Activated CD8-positive, alpha-beta T cell treated with anti-CD3 and anti-CD28 coated beads, Interleukin-2, amount 10 ng/mL, durations not matched to agents 7 days and 5 days (primary cell): ENCODE measurements at places on chromosomes 12 and 14. TPM values are rescaled to one million over a fixed set of nuclear protein-coding genes. Genes with fewer than 3 reads are reported as not detected.
A peak's percentile ranks its signal among the peaks of the same experiment; 100 is the strongest.

ADAMTS20 gene
- total RNA-seq = not detected

DNA sequence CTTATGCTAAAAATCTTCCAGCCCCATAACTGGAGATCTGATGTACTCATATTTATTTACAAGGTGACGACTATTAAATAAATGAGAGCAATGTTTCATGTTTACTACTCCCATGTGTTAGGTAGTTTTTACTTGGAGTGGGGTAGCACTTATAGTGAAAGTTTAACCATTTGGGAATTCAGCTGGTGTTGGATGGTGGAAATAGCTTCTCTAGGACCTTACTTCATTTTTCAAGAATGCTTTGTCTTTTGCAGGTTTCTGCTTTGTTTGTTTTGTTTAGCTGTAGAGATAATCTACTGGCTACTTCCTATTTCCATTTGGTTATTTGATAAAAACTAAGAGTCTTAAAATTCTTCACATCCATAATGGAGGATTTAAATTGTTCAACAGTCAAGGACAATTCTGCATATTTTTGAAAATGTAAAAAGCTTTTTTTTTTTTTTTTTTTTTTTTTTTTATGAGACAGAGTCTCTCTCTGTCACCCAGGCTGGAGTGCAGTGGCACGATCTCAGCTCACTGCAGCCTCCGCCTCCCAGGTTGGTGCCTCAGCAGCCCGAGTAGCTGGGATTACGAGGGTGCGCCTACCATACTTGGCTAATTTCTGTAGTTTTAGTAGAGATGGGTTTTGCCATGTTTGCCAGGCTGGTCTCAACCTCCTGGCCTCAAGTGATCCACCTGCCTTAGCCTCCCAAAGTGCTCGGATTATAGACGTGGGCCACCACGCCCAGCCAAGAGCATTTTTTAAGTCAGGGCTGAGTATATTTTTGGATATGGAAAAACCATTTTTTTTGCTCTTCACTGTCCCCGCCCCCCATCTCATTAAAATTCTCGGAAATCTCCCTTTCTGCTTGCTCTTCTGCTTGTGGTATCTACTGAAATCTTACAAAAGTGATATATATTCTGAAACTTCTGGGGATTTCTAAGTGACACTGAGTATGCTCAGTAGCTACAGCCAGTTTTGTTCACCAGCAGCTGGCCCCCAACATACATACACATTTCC lies 1.4 kb upstream of the ABCD2 start:
- DNase-seq = peak; percentile 62

DNA sequence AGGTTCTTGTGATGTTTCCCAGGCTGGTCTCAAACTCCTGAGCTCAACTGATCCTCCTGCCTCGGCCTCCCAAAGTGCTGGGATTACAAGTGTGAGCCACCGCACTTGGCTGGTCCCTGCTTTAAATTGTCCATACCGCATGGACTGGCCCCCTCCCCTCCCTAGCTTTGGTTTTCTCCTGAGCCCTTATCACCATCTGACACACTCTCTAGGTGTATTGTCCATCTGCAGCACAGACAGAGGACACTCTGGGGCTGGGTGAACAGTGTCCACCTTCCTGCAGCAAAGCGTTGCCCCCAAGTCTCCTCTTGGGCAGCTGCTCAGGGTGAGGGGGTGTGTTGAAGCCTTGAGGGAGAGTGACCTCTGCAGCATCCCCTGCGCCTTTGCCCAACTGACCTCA lies 36.0 kb upstream of the DLK1 start:
- no peak for DNase-seq

- DNase-seq = no peak
Measured at GRCh38 chr12:9064815-9065606, 50.7 kb downstream of the A2M start.

DNA sequence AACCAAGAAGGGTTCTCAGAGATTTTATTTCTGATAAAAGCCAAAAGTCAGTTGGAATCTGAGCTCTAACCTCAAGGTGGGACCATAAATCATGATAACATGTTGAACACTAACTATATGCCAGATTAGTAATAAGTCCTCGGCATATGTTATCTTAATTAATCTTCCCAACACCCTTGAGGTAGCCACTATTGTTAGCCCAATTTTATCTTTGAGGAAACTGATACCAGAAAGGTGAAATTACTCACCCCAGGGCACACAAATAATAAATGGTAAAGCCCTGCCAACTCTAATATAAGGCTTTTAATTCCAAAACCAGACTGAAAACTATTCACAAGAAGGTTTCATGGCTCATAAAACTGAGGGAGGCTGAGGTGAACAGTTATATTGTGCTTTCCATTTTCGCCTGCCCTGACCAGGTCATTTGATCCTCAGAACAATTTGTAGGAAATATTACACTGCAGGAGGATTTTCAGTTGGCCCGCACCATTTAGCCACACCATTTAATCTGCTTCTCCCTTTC lies 16.1 kb upstream of the NUAK1 start:
- no peak for DNase-seq

DNA sequence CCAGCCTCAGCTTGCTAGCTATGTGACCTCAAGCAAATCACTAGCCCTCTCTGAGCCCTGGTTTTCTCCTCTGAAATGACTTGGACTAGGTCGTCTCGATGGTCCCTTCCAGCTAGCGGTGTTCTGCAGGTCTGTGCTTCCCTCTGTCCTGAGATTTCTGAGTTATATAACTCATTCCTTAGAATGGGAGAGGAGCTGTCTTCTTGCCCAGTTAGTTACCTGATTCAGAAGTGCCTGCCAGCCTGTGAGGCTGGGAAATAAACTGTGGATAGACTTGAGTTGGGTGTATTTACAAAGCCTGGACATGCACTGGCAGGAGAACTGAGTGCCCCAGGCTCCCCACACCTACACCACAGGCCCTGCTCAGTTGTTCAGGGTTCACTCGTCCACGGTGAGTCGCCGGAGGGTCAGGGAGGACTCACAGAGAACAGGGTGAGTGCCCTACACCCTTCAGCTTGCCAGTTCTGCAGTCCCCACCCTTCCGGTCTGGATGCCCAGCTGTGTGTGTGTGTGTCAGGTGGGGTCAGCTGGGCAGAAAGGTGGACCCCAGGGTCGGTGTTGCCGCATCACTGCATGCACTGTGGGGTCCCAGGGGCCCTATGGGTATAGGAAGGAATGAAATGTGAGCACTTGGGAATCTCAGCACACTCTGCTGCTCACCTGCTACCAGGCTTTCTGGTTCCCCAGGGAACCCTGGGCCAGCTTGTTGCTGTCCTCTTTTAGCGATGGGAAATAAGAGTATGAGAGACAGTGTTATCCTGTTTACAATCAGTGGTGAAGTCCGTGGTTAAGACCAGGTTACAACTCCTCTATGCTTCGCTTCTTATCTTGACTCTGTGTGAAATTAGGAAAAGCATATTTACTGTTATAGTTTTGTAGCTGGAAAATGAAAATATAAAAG lies 348.2 kb downstream of the DPF3 start:
- no peak for DNase-seq

DNA sequence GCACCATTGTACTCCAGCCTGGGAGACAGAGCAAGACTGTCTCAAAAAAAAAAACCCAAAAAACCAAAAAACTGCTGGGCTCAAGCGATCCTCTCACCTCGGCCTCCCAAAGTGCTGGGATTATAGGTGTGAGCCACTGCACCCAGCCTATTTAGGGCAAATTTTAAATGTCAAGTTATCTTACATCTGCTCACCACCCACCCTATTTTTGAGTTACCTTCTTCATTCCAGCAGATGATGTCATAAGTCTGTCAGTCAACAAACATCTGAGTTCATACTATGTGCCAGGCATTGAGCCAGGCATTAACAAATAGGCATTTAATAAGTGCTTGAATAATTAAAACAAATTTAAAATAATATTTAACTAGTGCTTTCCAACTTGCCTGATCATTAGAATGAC lies 21.5 kb downstream of the BATF start:
- DNase-seq = no peak

NRXN3 gene
- not detected for total RNA-seq

KCNMB4 gene
- 0.60 TPM for total RNA-seq
